ENCODE measurements at places on chromosomes 3 and 15. TPM values are rescaled to one million over a fixed set of nuclear protein-coding genes. Genes with fewer than 3 reads are reported as not detected.

- no peak for DNase-seq
Measured at GRCh38 chr3:26681632-26682031, 59.1 kb downstream of the LRRC3B start.

DNA sequence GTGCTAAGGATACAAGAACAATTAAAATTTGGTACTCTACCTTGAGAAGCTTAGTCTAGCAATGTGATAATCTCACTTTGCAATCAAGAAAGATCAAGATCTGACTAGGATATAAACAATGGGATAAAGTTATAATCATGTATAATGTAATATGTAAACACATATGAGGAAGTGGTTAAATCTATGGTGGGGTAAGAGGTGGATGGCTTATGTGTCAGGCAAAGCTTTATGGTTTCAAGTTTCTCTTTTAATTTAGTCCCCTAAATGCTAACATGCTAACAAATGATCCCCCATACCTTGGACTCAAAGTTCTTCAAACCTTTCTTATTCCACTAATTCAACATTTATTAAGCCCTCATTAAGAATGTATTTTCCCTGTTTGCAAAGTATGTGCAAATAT lies 2.5 kb downstream of the RSL24D1 start:
- DNase-seq = no peak

- DNase-seq = no peak
Measured at GRCh38 chr3:172128858-172129257, 89.5 kb downstream of the FNDC3B start.

- no peak for DNase-seq
Measured at GRCh38 chr15:54520616-54521015, 542.4 kb downstream of the UNC13C start.

DNA sequence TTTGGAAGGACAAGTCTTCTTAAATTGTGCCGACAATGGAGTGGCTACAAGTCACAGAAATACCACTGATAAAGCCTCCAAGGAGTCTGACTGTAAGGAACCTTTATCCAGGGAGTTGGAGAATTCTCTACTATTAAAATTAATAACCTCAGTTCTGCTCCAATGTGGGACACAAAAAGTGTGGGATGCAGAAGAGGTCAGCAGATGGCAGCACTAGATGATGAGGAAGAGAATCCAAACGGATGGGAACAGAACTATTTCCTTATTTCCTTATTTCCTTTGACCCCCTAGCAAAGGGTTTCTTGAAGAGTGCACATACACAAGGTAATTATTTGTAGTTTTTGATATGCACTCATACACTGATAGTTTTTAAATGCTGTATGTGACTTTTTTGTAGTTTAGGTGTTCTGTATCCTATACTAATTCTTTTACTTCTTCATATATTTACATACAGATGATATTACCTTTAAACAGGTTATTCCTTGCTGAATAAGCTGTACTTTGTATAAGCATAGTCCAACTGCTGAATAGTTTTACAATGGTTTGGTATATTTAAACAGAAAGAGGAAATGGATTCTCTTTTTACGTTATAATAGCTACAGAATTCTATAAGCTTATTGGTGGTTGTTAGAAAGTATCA lies 25.6 kb upstream of the NLGN1 start:
- DNase-seq = no peak

DNA sequence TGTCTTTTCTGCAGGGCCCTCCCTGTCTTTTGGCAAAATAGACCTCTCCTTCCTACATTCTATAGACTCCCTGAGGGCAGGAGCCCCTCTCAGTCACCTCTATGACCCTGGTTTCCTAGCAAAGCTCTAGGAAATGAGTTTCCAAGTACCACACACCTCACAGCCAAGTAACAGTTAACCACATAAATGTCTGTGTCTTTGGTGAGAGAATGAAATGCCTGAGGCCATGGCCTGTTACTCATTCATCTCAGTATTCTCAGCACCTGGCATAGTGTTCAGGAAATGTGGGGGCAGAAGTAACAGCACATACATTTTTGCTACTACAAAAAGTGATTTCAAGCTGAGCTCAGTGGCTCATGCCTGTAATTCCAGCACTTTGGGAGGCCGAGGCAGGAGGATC lies 21.0 kb downstream of the RFT1 start:
- DNase-seq = peak; percentile 66

- DNase-seq = no peak
Measured at GRCh38 chr15:33021806-33022389, 172.6 kb downstream of the FMN1 start.

DNA sequence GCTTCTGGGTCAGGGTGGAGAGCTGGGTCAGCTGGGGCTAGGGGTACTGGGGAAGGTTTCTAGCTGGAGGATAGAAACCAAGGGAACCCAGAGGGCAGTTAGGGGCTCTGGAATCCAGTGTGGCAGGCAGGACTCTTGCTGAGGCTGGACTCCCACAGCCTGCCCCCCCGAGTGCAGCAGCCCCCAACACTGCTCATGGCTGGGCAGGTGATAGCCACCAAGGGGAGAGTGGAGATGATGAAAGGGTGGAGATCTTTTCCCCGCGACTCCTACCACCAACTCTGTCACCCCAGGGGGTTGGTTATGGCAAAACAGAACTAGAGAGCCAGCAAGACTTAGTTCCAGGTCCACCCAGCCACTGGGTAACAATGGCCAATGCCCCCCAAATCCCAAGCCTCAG lies 16.9 kb upstream of the LINGO1 start:
- no peak for DNase-seq

DNA sequence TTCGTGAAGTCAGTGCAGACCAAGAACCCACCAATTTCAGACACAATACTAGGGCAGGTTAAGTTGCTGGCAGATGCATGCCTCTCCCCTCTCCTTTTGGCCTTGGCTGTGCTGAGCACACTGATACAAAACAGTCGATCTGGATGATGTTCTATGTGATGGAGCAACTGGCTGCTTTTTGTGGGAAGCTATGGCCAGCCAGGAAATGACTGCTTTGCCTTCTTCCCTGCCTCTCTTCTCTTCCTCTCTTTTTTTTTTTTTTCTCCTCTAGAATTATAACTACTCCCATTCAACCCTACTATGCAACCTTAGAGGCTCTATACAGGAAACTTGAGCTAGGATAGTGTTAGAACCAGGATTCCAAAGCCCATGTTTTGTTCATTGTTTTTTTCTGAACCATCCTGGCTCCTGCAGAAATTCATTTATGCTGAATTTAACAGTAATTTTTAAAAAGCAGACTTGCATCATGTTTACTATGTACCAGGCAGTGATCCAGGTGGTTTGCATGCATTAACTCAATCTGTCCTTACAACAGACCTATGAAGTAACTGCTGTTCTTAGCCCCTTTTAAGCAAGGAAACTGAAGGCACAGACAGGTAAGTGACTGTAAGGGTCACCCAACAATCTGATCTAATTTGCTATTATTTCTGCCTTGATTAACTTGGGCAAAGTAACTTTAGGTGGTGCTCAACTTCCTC lies 62.9 kb downstream of the PLD1 start:
- DNase-seq = no peak

DNA sequence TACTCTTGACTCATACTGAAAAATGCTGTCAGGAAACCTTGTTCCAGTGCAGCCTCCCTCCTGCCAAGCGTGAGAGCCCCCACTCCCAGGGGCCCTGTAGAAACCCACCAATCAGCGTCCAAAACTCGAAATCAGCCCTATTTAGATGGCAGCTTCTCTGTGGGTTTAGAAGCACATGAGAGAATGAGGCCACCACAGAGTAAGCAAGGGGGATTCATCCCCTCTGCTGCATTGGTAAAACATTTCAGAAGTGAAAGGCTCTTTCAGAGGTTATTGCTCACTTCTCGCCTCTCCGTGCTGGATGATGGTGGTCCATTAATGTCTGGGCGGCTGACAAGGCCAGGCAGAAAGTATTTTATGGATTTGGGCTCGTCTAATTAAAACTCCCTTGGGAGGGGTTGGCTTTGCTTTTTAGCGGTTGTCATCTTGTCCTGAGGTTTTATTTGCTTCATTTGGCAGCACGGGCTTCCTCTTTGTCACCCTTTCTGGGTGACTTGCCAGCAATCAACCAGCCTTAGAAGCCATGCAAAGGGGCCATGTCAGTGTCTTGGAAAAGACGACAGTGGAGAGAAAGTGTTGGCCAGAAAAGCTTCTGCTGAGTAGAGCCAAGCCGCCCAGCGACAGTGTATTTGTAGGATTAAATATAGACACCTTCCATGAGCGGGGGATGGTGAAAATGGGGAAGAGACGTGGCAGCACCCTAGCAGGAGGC lies 145.5 kb downstream of the ATP10A start:
- DNase-seq = no peak

- peak; percentile 66 for DNase-seq
Measured at GRCh38 chr3:101574388-101575112, 570 bp downstream of the PCNP start.

DNA sequence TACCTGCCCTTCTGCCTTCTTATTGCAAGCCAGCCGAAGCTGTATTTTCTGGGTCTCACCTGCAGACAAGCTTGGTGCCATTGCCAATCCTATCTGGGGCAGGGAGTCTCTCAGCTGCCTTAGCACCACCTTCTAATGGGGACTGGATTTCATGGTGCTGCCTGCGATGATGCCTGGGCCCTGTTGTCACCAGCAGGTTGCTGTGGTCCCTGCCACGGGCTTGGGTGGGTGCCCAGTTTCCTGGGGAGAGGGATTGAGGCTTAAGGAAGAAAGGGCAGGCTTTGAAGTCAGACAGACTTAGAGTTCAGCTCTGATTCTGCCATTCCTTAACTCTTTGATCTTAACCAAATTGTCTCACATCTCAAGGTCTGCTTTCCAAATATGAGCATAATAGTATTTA lies 87.4 kb upstream of the CD96 start:
- no peak for DNase-seq

GRCh38 chr3:120469882-120470301 lies 19.1 kb upstream of the FSTL1 start:
- DNase-seq = no peak

DNA sequence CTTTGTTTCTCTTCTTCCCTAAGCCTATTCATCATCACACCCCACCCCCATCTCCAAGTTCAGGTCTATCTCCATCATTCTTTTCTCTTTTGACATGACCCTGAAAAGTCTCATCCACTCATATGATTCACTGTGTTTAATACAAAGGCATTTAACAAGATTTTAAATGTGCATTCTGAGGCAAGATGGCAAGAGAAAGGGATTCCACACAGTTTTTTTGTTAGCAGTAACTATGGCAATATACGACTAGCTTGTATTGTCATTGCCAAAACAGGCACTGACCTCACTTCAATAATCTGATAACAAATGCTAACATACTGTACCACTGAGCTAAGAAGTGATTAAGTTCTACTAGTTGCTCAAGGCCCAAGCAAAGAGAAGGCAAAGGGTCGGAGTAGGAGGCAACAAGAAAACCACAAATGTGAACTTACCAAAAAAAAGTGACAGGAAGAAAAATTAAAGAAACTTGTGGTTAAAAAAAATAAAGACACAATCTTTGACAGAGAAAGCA lies 53.2 kb downstream of the FBN1 start:
- DNase-seq = no peak

The CASR gene
- 0.19 TPM for total RNA-seq

The MINAR1 gene
- 0.31 TPM for total RNA-seq

The PRTG gene
- total RNA-seq = not detected

The APOD gene
- 0.59 TPM for total RNA-seq

The CIP2A gene
- 45.1 TPM for total RNA-seq

All from activated CD4-positive, alpha-beta memory T cell treated with anti-CD3 and anti-CD28 coated beads for 36 hours (primary cell).